Stimulated activated CD4-positive, alpha-beta T cell treated with anti-CD3 and anti-CD28 coated beads, Interleukin-1b, Interleukin-23, amount 100 ng/mL, for 4 hours (primary cell): ENCODE measurements at places on chromosomes 5 and 9.

- DNase-seq, result no peak
Observed at GRCh38 chr9:34591917-34592866, 2.7 kb upstream of the CNTFR start.

DNA sequence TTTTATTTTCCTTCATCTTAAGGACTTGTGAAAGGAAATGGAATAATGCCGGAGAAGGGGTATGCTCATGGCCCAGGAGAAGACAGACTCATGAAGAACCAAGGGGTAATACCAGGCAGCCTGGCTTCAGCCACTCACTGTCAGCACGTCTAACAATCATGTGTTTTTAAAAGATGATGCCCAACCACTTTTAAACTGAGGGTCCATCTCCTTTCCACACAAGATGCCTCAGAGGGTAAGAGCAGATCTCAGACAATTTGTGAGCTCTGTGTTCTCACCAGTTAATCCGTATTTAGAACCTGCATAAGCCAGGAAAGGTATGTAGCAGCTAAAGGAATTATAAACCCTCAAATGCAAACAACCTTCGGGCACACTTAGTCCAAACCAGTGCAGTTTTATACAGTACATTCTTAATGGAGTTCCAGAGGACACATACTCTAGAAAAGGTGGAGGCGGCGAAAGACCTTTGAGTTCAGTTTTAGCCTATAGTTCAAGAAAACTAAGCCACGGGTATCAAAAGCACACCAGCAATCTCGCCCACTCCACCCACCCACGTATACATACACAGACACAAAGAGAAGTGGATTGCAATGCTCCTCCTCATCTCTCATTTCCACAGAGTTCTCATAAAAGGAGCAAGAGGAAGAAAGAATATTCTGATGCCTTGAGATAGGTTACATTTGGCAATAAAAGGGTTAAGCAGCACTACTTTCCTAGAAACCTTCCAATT lies 2.6 kb downstream of the DIAPH1 start:
- no peak for DNase-seq

GRCh38 chr9:100126423-100126822 lies 27.4 kb downstream of the INVS start:
- no peak for DNase-seq

- peak; percentile 73 for DNase-seq
Observed at GRCh38 chr9:122350577-122351355, 20.1 kb upstream of the PTGS1 start.

GRCh38 chr5:175003531-175003930 lies 279.1 kb downstream of the MSX2 start:
- no peak for DNase-seq

GRCh38 chr9:14906644-14907359 lies 3.4 kb downstream of the FREM1 start:
- no peak for DNase-seq

- DNase-seq, result no peak
Observed at GRCh38 chr9:84339503-84339902, 1.1 kb downstream of the SLC28A3 start.

DNA sequence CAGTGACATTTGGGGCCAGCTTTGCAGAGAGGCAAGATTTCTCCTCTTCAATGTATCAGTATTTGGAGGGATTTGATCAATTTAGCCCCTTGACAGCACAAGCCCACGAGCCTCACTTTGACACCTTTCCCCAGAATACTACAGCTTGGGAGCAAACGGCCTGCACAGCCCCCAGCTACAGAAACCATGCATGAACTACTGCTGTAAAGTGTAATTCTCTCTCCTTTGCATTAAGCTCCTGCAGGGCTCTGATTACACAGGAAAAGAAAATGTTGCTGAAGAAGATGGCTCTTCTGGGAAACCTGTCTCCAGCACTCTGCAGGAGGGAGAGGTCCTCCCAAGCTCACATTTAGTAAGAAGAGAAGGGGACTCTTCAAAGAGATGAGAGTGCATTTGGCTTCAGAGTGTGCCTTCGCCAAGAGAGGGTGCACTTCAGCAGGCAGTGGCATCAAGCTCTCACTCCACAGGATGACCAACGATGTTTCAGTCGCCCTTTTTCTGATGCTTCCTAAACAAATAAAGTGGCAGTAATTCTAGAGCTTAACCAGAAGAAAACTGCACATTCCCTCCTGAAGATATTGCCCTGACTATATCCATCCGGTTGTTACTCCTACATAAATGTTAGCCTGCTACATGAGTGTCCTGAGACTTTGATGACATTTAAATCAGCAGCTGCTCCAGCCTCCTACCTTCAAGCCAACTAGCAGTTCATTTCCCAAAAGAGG lies 272.2 kb downstream of the AUH start:
- no peak for DNase-seq

DNA sequence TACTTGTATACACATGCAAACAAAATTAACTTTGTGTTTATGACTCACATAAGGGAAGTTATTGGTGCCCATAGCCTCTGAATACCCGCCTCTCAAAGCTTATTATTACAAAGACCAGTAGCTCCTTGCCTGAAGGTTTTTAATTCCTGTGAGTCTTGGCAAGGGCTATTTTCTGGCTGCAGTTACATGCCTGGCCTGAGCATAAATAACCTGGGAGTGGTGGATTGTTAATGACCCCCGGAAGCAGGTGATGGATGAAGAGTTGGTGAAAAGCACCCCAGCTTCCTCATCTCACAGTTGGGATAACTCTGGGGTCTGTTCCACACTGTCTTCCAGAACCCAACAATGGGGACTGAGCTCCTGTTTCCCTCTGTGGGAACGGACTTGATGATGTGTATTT lies 594.5 kb downstream of the PDE4D start:
- DNase-seq, result no peak

GRCh38 chr9:77475641-77476473 lies 172.3 kb downstream of the GNA14 start:
- peak; percentile 15 for DNase-seq

DNA sequence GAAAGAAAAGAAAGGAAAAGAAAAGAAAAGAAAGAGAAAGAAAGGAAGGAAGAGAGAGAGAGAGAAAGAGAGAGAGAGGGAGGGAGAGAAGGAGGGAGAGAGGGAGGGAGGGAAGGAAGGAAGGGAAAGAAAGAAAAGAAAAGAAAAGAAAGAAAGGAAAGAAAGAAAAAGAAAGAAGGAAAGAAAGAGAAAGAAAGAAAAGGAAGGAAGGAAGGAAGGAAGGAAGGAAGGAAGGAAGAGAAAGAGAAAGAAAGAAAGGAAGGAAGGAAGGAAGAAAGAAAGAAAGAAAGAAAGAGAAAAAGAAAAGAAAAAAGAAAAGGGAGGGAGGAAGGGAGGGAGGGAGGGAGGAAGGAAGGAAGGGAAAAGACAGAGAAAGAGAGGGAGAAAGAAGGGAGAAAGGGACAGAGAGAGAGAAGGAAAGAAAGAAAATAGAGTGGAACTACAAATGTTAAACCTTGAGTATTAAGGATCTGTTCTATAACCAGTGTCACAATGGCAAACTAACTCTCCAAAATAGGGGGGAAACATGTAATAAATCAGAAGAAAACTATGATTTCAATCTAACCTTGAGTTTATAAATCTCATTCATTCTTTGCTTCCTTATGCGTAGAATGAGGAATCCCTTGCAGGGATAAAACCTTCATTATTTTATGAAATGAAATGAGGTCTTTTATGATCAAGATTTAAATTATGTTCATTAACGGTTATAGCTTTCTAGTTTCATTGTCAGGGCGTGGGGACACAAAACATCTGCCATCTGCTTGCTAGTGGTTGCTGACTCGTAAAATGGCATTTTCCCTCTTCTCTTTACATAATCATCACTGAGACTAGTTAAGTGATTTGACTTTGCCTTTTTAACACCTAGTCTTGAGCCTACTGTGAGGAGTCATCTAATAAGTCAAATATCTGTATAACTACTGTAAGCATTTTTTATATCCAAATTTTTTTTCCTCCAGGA lies 40.7 kb upstream of the RAD23B start:
- no peak for DNase-seq

DNA sequence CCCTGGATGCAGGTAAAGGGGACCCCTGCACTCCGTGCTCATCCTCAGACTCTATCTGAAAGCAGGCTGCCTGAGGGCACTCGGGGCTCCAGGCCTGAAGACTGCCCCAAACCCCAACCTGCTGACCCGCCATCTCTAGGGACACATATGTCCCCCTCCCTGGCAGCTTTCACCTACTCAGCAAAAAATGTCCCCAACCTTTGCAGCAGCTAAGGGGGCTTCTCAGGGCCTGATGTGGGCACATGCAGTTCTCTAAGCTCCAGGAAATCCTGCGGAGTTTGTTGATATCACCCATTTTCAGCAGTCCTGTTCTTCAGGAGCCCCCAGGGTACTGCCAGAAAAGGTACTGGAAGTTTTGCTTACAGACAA lies 2.2 kb upstream of the DPH7 start:
- no peak for DNase-seq

GRCh38 chr5:88670461-88670860 lies 212.5 kb downstream of the MEF2C start:
- no peak for DNase-seq

- no peak for DNase-seq
Observed at GRCh38 chr5:83512061-83512745, 40.7 kb downstream of the VCAN start.

- DNase-seq, result no peak
Observed at GRCh38 chr9:15295761-15296405, 11.1 kb downstream of the TTC39B start.

- DNase-seq, result no peak
Observed at GRCh38 chr5:91382530-91383026, 539 bp downstream of the ARRDC3 start.

- no peak for DNase-seq
Observed at GRCh38 chr5:95861864-95862561, 39.5 kb upstream of the GLRX start.

- no peak for DNase-seq
Observed at GRCh38 chr5:102733534-102733933, 21.6 kb upstream of the PAM start.

DNA sequence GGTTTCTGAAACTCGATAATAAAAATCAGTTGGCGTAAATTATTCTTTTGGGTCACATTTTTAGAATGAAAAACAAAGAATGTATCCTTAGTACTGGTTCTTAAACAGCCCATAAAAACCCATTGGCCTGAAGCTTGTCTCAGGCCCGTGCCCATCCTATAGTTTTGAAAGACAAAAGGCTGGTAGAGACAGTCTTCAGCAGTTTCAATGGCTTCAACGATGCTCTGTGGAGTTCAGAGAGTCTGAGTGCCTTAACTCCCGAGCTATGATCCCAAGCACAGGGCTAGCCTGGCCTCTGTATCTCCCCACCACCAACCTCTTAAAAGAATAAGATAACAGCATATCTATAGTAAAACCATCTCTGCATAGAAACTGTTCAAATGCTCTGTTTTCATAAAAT lies 595.0 kb downstream of the CDH12 start:
- DNase-seq, result no peak

DNA sequence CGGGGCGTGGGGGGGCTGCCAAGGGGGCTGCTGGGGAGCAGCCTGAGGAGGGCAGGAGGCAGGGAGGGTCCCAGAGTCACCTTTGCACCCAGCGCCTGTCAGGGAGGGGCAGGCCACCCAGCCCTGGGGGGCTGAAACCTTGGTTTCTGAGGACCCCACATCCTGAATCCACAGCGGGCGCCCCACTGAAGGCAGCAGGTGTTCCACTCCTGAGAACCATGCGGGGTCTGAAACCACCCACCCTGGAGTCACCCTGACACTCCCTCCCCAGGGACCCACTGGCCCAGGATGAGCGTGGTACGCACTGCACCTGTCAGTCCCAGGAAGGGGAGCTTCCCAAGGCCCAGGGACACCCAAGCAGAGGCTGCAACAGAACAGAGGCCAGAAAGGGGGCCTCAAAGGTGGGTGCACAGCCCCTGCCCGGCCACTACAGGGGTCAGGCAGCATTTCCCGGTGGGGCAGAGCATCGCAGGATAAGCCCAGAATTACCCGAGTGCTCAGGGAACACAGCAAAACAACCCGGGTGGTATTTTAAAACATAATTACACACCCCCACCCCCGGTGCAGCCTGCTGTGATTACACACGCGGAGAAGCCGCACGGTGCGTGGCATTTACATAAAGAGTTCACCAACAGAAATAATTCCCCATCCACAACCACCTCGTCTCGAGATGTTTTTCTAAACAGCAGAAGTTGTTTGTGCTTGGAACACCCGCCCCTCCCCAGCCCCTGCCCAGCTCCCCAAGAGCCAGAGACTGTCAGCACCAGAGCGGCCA lies 57.3 kb upstream of the UBAC1 start:
- no peak for DNase-seq

DNA sequence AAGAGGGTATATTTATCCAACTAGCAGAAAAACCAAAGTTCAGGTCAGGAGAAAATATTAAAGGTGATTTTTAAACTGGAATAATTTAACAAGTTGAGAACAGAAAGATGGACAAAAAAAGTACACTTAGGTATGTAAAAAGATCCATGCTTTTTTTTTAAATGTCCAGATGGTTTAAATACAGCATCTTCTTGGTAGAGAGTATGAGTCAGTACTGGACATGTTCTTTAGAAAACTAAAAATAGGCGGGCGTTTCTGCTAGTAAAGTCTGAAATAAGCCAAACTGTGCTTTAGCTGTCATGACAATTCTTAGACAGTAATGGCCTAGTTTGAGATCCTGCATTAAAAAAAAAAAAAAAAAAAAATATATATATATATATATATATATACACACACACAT lies 255.9 kb upstream of the ST8SIA4 start:
- DNase-seq, result no peak

- no peak for DNase-seq
Observed at GRCh38 chr5:113813466-113813865, 300.0 kb downstream of the YTHDC2 start.

DNA sequence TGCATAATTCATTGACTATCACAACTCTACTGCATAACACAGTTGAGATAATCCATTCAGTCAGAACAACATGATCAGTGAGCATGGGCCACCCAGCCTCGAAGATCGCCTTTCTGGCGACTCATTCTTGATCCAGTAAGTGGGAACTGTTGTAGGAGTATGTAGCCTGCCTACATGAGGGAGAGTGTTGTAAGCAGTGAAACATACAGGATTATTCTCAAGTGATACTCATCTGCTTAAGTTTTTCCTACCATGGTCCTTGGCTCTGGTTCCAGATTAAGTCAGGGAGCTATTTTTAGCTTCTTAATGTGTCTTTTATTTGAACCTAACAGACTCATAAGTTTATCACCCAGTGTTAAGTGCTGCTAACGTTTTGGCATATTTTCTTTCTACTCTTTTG lies 44.0 kb downstream of the TNPO1 start:
- no peak for DNase-seq

- no peak for DNase-seq
Observed at GRCh38 chr5:77156379-77156778, 54.1 kb upstream of the PDE8B start.

DNA sequence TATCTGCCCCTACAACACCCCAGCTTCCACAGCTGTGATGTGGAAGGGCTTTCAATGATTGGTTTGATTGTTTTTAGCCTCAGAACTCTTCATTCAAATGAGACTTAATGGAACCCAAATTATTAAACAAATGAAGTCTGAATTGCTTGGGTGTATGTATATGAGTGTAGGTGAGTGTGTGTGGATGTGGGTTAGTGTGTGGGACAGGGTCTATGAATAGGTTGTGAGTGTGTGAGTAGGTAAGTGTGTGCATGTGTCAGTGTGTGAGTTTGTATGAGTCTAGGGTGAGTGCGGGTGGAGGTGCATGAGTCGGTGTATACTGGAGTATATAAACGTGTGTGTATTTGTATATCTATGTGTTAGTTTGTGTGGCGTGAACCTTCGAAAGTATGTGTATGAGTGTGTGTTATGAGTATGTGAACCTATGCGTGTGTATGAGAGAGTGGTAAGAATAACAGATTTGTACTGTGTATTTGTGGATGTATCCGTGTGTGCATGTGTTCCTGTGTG lies 26.9 kb downstream of the COL15A1 start:
- DNase-seq, result no peak

- no peak for DNase-seq
Observed at GRCh38 chr9:93642961-93643360, 66.6 kb downstream of the PHF2 start.
